ENCODE measurements at places on chromosomes 7 and 10.

DNA sequence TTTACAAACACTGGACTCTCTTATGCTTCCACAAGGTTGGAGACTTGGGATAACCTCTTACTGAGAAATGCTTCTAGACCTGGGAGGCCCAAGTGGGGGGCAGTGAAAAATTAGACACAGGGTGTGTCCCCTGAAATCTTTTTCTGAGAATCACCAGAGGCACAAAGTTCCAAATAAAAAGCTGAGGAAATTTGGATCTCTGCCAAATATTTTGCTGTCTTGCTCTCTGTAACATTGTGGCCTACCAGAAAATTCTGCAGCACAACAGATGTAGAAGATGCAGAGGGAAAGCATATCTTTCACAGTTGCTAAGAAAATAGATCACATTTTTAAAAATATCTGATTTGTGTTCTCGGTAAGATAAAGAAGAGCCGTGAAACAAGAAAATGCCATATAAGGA lies 849.4 kb downstream of the CCSER2 start:
- no peak for DNase-seq

- no peak for DNase-seq
These were observed 14.2 kb downstream of the ASZ1 start for GRCh38 chr7:117412946-117413559.

DNA sequence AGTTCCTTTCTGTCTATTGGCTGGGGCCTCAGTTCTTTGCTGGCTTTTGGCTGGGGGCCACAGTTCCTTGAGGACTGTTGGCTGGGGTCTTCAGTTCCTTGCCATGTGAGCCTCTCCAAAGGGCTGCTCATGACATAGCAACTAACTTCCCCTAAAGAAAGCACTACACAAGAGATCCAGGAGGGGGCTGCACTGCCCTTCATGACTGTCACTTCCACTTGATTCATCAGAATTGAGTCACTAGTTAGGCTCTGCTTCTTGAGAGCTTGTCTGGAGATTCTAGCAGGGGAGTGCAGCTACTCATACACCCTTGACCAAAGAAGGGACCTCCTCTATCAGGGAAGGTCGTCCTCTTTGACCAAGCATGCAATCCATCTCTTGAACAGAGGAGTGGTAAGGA lies 38.0 kb upstream of the MKX start:
- DNase-seq: peak; percentile 43

DNA sequence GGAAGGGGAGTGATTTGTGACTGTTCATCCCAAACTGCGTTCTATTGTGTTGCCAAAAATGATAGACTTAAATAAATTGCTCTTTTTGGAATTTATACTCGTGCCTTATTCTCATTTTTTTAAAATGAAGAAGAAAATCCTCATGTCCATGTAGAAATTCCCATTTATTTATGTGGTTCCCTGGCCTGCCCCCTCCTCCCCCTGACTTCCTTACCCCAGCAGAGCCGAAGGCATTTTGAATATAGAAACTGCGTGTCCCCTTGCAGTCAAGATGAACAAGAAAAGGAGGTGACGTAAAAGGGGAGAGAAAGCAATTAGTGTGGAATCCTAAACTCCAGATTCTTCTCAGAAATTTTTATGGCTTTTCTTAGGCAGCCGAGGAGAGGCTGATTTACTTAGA lies 126.1 kb downstream of the FAM204A start:
- DNase-seq: peak; percentile 94

DNA sequence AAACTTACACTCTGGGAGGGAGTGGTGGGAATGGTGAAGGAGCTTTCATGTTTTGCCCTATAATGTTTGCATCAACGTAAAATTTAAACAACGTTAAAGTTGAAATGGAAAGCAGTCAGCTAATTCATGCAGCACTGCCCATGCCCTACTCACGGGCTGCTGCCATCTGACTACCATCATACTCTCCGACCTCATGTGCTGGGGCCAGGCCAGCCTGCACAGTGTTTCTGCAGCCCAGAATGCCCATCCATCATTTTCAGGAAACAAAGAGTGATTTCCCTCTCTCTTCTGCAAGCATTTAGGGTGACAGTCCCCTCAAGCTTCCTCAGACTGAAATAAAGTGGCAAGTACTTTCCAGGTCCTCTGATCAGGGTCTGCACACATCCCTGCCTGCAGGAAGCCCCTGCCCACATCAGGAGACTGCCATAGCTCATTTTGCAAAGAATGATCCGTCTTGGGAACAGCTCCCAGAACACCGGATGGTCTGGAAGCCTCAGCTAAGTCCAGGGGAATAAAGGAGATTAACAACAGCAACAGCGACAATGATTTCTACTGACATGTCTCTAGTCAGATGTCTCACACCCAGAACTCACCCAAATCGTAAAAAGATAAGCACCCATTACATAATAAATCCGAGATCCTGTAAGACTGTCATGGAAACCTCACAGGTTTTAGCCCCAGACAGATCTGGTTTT lies 40.3 kb downstream of the ARHGAP22 start:
- no peak for DNase-seq

DNA sequence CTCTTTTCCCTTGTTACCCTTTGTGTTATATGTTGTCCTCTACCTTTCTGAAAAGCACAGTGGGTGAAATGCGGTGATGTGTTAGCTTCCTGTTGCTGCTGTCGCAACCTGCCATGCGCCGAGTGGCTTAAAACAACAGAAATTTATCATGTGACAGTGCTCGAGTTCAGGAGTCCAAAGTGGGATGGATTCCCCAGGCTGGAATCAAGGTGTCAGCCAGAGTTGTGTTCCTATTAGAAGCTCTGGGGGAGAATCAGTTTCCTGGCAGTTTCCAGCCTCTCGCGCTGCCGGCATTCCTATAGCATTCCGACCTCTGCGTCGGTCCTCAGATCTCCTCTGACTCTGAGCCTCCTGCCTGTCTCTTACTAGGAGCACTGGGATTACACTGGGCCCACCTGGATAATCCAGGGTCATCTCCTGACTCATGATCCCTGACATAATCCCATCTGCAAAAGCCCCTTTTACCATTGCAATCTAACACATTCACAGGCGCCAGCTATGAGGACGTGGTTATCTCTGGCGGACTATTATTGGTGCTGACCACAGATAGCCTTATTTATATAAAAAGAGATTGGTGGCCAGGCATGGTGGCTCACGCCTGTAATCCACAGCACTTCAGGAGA lies 207.5 kb downstream of the CUX1 start:
- DNase-seq: no peak
